ENCODE measurements at places on chromosomes 4 and X. TPM values are rescaled to one million over a fixed set of nuclear protein-coding genes. Genes with fewer than 3 reads are reported as not detected.

- DNase-seq: no peak
Measured at GRCh38 chr4:147984065-147984777, 252.3 kb downstream of the ARHGAP10 start.

The PDE5A gene
- 49.1 TPM for total RNA-seq

The SASH3 gene
- total RNA-seq: 1.5 TPM

DNA sequence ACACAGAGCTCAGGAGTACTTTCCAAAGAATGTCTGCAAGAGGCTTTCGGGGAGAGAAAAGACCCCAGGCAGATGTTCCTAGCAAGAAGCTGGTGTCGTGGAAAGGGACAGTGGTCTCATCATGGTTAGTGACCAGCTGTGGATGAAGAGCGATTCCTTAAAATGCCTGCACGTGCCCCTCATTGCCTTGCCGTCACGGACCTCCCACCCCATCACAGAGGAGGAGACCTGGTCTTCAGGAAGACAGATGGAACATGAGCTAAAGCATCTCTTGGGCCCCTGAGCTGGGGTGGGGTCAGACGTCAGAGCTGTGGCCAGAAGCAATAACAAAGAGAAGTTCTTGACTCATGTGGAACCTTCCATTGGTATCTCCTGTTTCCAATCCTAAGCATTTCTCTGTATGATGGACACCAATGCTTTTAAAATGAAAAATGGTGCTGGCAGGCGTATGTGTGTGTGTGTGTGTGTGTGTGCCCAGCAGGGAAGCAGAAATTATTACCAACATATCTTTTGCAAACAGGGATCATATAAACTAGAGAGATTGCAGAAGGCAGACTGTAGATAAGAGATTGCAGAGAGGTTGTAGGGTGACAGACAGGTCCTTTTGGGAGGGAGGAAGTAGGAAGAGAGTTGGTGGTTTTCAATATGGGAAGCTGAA is 25.2 kb upstream of the ASMTL start:
- DNase-seq: no peak

DNA sequence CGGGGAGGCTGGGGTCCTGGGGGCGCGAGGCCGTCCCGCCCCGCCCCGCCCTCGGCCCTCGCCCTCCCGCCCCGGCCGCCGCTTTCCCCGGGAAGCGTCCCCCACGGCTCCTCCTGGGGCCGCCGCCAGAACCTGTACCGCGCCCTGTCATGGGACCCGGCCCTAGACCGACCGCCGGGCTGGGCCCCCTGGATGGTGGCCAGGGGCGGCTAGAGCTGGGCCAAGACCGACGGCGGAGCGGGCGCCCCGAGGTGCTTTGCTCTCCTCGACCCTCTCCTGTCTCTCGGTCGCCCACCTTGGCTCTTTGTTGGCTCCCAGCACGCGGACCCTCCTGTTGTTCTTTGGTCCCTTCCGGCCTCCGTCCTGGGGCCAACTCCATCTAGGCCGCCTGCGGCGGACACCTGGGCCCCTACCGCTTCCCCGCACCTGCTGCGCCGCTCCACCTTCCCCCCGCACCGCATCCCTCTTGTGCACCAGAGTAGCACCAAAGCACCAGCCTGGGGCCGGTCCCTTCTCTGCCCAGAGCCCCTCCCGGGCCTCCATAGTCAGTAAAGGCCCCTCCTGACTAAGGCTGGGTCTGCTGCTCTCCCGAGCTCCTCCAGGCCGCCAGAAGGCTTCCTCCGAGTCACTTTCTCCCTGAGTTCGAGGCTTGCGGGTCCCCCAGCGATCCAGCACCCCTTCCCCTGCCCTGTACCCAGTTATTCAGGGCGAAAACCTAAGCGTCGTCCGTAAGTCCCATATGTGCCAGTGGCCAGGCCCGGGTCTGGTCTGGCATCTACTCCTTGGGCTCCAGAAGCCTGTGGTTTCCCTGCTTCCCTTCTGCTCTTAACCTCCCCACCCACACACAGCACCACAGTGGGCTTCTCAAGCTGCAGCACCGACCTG is 587 bp downstream of the TACC3 start:
- DNase-seq: no peak

GRCh38 chr4:121237069-121237399 is 72.9 kb upstream of the TNIP3 start:
- no peak for DNase-seq

The CSN2 gene
- total RNA-seq: not detected

The PPEF2 gene
- total RNA-seq: 0.10 TPM

DNA sequence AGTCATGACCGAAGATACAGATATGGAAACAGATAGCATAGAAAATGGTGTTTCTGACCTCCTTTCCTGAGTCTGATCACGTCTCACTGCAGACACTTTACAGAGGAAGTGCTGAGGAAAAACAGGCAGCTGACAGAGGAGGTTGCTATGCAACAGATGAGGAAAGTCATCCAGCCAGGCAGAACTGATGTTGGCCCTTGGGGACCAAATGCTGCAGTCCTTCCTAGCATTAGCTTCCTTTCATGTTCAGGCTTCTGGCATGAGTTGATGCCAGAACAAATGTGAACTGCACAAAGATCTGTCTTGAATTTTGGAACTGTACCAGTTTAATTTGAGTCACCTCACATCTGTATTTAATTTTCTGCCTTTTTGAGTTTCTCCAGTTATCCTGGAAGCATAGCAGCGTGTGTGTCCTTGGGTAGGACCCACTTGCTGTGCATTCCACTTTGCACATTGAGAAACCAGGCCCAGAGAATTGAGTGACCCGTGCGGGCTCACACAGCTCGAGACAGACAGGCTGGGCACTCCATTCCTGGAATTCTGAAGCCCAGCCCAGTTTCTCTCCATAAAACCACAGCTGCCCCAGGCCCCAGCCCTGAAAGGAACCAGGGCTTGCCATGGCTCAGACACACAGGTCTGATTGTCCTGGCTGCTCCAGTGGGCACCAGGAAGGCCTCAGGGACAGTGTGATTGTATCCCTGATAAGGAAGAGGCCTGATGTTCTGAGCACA is 1.4 kb upstream of the MAGED1 start:
- DNase-seq: peak; percentile 90

The STARD8 gene
- total RNA-seq: 16.1 TPM

The CPLX1 gene
- not detected for total RNA-seq

DNA sequence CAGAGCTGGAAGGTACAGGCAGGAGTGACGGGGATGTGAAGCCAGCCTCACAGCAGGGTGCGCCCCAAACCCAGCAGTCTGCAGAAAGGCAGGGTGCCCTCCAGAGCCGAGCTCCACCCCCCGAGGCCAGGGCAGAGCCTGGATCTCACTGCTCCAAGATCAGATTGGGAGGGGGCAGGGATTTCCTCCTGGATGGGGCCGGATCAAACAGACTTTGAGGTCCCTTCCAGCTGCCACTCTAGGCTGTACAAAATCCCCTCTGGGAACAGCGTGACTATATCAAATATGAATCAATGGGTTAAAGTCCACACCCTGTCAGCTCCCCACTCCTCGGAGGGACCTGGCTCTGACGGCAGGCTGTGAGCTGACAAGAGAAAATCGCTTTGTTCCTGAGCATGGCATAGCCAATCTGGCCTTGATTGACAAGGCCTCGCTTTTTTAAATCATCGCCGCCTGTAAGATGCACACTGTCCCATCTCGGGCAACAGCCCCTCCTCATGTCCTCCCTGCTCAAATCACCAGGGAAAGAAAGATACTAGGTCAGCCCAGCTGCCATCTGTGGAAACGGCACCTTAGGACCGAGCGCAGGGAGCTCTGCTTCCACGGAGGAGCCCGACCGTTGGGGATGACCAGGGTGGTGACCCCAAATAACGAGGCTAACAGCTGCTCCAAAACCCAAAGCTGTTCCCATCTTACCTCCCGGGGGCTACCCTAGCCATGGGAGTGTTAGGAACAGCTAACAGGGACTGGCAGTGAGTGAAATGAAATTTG is 39.9 kb downstream of the PSAPL1 start:
- DNase-seq: no peak

GRCh38 chr4:153684182-153684970 is at the start of gene TLR2:
TSS of gene TLR2 (plus strand) at chr4:153684280. CDS start at chr4:153702908, 18,628 bp downstream.
- peak; percentile 57 for DNase-seq

- DNase-seq: no peak
Measured at GRCh38 chr4:88775529-88775928, 77.9 kb upstream of the NAP1L5 start.

DNA sequence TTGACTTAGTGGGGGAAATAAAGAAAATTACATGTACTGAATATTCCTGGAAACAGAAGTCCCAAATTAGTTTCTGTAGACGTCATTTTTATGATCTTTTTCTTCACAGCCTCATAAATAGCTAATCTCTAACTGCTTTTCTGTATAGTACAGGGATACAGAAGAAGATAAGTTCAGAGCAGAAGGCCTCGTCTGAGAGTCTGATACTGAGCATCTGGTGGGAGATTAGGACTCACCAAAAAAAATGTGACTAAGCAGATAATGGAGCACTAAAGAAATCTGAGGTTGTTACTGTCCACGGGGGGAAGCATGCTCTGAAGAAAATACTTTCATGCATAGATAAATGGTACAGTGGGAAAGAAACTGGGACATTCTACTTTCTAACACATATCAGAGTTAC is 115.3 kb upstream of the TRPC5 start:
- DNase-seq: no peak

- no peak for DNase-seq
Measured at GRCh38 chrX:43876680-43877079, 5.6 kb downstream of the MAOB start.

DNA sequence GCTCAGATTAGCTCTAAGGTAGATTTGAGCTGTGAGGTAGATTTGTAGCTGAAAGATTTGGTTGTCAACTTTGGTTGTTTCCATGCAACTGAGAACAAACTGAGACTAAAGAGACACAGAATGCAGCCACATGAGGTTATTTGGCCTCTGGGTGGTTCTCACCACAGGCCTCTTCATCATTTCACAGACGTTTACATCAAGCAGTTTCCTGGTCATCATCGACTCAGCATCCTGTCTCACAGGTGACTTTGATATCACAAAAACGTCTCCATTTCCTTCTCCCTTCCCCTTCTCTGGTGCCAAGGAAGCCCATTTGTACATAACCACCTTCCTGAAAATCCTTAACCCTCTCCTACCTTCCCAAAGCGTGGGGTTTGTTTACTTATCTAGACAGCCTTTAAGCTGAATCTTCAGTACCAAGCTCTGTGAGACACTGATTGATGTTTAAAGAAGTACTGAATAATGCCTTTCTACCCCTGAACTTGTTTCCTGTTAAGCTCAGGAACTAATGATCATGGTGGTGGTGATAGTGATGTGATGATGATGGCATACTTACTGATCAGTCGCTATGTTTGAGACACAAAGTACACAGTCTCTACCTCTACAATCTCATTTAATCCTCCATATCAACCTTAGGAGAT is 81.9 kb downstream of the FAM114A1 start:
- DNase-seq: no peak

GRCh38 chr4:11299016-11299415 is 129.7 kb downstream of the HS3ST1 start:
- no peak for DNase-seq

GRCh38 chrX:140502491-140503237 is 2.2 kb downstream of the SOX3 start:
- no peak for DNase-seq

- no peak for DNase-seq
Measured at GRCh38 chrX:139446832-139447231, 83.7 kb upstream of the F9 start.

- no peak for DNase-seq
Measured at GRCh38 chr4:86688026-86688425, 93.9 kb downstream of the PTPN13 start.

- DNase-seq: no peak
Measured at GRCh38 chrX:148020329-148020728, 39.2 kb downstream of the FMR1NB start.

DNA sequence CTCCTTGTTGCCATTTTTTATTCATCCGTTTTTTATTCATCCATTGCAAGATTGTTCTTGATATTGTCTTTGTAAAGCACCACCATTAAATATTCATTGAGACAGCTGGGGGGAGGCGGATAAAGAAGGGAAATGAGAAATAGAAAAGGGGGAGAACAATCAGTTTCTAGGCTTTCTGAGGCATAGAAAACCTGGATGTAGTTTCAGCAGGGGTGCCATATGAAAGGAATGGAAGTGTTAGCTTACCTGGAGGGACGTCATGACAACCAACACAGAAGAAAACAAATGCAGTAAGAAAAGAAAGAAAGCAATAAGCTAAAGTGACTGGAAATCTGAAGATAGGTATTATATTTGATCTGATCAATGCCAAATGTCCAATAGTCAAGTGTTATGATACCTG is 276.1 kb downstream of the GASK1B start:
- DNase-seq: no peak

- DNase-seq: peak; percentile 61
Measured at GRCh38 chrX:152913910-152914309, 16.0 kb downstream of the ZNF185 start.

DNA sequence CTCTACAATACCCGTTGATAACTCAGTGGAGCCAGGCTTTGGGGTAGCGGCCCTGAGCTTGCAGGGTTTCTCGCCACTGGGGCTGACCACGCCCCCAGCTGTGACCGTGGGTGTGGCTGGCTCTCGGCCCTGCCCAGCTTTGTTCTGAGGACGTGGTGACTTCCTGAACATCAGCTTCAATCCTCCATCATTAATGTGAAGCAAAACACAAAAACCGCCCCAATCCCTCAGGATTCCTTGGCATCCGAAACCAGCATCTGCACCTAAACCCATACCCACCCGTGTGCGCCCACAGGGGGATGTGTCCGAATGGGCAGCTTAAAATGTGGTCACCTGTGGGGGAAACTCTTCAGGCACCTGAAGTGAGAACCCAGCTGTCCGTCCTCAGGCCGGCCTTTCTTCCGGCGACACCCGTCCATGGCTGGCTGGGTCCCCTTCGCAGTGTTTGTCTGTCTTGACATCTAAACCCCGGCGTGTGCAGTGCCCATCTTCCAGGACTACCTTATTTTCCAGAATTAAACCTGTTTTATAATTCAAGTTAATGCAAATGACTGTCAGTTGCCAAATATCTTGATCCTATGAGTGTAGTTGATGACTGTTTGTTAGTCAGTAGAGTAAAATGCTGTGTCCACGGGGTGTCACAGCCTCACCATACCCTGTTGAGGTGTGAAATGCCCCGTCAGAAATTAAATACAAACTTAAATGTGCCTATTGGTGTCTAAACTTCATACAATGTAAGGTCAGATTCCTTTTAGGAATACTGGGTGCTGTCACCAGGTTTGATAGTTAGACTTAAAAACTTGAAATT is 27.3 kb downstream of the NELFA start:
- DNase-seq: no peak

GRCh38 chr4:112451831-112452230 is 64.1 kb downstream of the NEUROG2 start:
- DNase-seq: no peak

The ZNF827 gene
- 25.7 TPM for total RNA-seq

The PAGE2B gene
- not detected for total RNA-seq

DNA sequence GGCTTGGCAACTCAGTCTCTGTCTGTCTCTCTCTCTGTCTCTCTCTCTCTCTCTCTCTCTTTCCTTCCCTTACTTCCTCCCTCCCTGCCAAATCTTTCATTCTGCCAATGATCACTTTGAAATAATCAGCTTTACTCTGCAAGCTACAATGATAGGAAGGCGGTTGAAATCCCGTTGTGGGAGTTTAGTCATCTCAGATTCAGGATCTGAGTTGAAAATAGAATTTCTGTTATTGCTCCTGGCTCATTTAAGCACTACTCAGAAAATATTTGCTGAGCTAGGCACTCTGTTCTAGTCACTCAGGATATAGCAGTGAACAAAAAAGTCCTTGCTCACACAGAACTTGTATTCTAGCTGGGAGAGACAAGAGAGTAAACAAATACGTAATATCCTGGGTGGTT is 56.3 kb upstream of the DCTD start:
- DNase-seq: peak; percentile 17

GRCh38 chr4:48831532-48832030 is 693 bp downstream of the OCIAD1 start:
- DNase-seq: no peak

- DNase-seq: no peak
Measured at GRCh38 chrX:38086451-38087215, 80.3 kb downstream of the SYTL5 start.

GRCh38 chr4:80538276-80538926 is 202.9 kb downstream of the CFAP299 start:
- no peak for DNase-seq

The BEX2 gene
- 35.9 TPM for total RNA-seq

Measured in tongue (tissue), 3 donors.